OCI-LY7 (cell line): ENCODE measurements at places on chromosomes 3 and 15. TPM values are rescaled to one million over a fixed set of nuclear protein-coding genes. Genes with fewer than 3 reads are reported as not detected.

Gene TP63
- total RNA-seq = 0.74 and 1.1 TPM in 2 replicates

Gene IL17RC
- 0.23 TPM in 1 of 2 replicates, not detected in the other for total RNA-seq

Gene TM4SF1
- not detected in 2 replicates for total RNA-seq

Gene CSPG4
- total RNA-seq = not detected in 2 replicates

Gene ZBTB38
- total RNA-seq = 12.4 and 16.6 TPM in 2 replicates

Gene PATL2
- 8.6 and 8.8 TPM in 2 replicates for total RNA-seq

Gene FSD2
- total RNA-seq = 0.28 and 0.32 TPM in 2 replicates

Gene RPL4
- 4,316 and 4,489 TPM in 2 replicates for total RNA-seq

Gene PLSCR5
- not detected in 2 replicates for total RNA-seq

Gene GOLGA8H
- 0.21 and 0.44 TPM in 2 replicates for total RNA-seq

Gene AGBL1
- total RNA-seq = not detected in 2 replicates

Gene CD96
- not detected in 2 replicates for total RNA-seq

Gene NPAP1
- not detected in 2 replicates for total RNA-seq

Gene CIDEC
- not detected in 2 replicates for total RNA-seq

- DNase-seq = no peak
These were observed 269.9 kb upstream of the PDZRN3 start for GRCh38 chr3:73894474-73895213.

DNA sequence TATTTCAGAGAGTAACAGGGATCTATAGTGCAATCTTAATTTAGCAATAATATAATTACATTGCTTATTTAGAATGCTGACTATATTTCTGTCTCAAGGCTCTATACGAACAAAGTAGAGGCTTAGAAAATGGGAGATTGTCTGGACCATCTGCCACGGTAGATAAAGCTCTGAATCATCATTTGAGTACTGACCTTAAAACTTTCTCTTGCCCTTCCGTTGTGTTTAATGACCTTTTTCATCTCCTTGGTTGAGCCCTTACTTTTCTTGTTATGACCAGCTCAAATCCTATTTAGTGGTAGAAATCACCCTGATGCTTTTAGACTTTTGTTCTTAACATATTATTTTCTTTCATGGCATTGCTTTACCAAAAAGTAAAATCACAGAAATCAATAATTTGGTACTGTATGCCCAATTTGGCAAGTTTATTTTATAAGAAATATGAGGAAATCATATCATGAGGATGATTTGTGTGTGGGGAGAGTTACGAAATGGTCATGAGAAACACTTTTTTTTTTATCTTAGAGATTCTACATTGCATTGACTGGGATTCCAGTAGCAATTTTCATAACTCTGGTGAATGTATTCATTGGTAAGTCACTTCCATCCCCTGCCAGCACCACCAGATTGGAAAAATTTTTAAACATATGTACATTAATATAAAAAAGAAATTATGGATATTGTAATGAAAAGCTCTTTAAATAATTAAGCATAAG is 11.0 kb downstream of the NDUFB5 start:
- no peak for DNase-seq

DNA sequence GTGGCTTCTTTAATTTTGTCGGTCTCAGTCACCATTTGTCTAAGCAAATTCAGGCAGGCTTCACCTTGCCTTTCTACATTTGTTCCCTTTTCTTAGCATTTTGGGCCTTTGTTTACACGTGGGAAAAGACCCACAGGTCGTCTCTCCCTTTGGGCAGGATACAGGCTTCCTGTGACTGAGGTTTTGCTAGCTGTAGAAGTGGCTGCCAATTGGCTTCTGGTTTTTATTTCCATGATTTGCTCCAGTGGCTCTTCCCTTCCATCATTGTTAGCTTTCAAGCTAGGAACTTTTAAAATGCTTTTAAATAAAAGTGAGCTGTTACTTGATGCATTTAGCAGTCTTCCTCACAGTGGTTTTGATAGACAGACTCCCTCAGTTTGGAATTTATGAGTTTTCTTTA is 37.3 kb downstream of the MLH1 start:
- DNase-seq = no peak

- no peak for DNase-seq
These were observed 263.2 kb downstream of the NLGN1 start for GRCh38 chr3:173660645-173661299.

GRCh38 chr3:152192050-152192449 is 76.7 kb upstream of the MBNL1 start:
- no peak for DNase-seq

DNA sequence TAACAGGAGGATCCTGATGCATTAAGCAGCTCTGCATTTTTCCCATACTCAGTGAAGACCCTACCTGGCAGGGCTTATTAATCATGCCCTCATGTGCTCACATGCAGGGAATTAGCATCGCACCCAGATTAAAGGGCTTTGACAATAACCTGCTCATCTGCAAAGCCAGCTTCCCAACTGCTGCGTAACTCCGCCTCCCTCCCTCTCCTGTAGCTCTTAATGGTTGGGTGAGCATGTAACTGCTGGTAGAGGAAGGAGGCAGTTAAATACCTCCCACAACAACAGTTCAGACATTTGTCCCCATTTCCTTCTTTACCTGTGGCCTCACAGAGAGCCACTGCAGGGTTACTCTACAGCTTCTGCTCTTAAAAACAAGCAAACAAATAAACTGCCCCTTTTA is 203.6 kb upstream of the WNT5A start:
- peak; percentile 87 for DNase-seq

DNA sequence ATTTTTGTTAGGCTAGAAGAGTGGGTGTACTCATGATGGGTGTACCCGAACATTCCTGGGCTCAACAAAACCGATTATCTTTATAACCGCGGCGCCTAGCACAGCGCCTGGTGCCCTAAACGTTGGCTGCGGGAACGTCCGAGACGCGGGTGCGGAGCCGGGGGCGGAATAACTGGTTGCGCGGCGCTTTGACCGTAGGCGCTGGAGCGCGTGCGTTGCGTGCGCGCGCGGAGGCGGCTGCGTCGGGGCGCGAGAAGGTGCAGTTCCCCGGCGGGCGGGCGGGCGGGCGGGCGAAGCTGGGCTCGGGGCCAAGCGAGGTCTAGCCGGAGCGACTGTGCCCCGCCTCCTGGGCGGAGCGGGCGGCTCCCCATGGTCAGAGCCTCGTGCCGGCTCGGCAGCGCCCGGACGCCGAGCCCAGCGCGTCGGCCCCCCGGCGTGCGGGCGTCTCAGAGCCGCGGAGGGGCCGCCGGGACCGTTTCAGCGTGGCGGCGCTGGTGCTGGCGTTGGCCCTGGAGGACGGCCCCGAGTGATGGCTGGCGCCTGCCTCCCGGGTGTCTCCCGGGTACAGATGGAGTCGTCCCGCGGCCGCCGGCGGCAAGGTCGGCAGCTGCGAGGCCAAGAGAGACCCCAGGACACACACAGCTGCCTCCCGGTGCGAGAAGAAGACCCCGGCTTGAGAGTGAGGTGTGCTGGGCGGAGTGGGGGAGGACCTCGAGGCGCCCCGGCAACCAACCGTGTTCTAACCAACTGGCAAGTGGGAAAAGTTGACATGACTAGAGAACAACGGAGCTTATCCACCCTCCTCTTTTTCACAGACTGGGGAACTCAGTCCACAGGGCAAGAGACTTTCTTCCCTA is at the start of gene PLAAT1:
TSS of gene PLAAT1 (plus strand) at position 373 of the 857 bp plus-strand sequence. CDS start 14,429 bp downstream, outside the sequence.
- no peak for DNase-seq

DNA sequence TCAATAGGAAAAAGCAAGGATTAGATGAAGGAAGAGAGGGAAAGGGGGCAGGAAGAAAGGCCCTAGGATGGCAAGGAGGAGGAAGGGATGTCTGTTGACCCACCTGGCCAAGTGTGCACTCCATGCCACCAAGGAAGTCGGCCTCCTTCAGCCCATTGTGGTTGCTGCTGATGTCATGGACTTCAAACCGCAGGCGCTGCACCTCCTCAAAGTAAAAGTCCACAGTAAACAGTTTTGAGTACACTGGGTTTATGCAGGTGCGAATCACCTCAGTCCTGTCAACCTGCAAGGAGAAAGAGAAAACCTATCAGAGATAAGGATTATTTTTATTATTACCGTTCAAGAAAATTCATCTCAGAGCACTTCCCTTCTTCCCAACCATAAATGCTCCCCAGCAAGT is 220.6 kb upstream of the MRPL3 start:
- DNase-seq = no peak

- DNase-seq = peak; percentile 62
These were observed 15.0 kb downstream of the KAT2B start for GRCh38 chr3:20055020-20055775.

GRCh38 chr15:88992912-88993376 is 79.8 kb upstream of the MFGE8 start:
- DNase-seq = no peak

DNA sequence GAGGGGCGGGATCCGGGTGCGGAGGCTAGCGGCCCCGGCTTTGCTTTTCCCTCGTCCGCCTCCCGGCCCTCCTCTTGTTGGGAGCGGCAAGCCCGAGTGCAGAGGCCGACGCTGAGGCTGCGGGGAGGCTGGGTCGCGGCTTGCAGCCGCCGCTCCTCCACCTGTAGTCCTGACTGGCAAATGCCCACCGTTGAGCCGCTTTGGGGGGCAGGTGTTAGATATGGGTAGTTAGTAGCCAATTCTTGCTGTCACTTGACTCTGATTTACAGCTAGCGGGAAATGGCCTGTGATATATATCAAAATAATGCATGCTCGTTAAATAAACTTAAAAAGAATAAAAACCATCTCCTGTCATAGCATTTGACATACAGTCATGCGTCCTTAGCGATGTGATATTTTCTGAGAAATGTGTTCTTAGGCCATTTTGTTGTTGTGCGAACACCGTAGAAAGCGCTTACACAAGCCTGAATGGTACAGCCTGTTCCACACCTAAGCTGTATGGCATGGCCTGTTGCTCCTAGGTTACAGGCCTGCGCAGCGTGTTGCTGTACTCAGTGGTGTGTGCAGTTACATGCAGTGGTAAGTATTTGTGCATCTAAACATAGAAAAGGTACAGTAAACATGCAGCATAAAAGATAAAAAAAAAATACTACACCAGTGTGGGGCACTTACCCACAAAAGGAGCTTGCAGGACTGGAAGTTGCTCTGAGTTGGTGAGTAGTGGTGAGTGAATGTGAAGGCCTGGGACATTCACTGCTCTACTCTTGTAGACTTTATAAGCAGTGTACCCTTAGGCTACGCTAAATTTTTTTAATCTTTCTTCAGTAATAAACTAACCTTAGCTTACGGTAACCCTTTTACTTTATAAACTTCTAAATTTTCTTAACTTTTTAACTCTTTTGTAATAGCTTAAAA is 873 bp downstream of the CAPN7 start:
- peak; percentile 76 for DNase-seq

DNA sequence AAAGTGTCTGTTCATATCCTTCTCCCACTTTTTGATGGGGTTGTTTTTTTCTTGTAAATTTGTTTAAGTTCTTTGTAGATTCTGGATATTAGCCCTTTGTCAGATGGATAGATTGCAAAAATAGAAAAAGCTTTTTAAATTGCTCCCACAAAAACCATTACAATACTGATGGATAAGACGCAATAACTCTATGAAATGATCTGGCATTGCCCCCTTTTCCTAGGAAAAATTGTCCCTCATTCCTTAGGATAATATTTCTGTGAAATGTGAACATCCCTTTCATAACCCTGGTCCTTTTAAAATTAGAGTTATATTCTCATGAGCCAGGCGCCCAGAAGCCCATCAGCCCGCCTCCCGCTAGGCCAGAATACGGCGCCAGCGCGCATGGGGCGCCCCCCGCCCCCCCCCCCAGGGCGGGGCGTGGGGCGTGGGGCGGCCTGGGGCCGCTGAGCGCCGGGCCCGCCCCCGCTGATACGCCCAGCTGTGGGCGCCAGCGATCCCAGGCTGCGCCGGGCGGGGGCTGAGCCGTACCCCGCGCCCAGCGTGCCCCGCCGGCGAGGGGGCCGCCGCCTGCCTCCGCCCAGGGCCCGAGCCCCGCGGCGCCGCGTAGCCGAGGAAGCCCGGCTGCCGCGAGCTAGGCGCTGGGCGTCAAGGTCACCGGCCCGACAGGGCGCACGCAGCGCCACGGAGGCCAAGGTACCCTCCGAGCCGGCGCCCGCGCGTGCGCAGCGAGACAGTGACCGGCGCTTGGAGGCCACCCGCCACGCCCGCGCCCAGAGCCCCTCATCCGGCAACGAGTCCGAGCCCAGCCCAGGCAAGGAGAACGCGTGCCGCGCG is 11.1 kb upstream of the ROPN1B start:
- DNase-seq = no peak

DNA sequence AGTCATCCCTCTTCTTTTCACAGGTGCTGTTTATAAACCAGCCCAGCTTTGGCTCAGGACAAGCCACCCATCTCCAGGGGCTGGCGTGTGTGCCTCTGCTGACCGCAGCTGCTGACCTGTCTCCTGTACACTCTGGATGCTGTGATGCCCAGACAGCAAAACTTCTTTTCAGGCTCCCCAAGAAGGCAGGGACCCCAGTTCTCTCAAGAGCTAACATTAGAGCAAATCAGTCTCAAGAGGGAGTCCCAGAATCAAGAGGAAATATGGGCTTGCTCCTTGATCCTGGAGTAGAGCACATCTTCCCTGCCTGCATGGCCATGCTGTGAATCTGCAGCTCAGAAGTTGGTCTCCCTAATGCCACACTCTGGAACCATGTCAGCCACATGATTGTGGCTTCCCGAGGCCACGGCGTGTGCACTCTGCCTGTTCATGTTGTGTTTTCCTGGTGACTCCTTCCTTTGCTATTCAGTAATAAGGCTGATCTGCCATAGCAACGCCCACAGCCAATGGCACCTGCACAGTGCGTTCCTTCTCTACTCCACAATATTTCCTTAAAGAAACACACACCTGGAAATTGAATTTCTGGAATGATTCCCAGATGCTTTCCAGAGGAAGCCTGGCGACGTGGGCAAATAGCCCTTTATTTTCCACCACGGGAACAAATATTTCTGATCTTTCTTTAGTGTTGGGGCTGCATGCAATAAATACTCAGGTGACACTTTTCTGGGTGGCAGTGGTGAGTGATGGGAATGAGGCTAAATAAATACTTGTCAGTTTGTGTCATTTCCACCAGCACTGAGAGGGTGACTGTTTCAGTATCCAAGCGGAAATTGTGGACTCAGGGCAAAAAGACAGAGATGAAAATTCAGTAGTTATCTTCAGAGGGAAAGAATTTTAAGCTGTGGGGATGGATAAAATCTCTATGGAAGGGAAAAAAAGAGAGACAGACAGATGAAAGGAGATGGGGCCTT is 21.9 kb upstream of the THSD4 start:
- DNase-seq = no peak

DNA sequence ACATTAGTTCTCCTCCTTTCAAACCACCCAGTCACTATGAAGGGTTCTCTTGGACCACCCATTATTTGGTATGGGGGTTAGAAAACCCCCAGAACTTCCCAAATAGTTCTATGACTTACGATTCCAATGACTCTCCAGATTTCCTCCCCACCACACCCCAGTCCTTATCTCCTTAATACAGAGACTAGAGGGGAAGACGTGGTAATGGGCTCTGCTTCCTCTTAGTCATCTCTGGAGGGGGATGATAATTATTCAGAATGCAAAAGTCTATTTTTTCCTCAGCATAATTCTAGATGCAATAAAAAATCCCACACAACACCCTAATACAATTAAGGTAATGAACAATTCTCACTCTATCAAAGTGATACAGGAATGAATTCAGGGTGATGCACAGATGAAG is 48.9 kb upstream of the CFAP161 start:
- no peak for DNase-seq

GRCh38 chr15:77859491-77860060 is 217.9 kb downstream of the TBC1D2B start:
- no peak for DNase-seq

- DNase-seq = no peak
These were observed 75.1 kb downstream of the LDHAL6B start for GRCh38 chr15:59281699-59282098.

- DNase-seq = no peak
These were observed 45.3 kb upstream of the ATP2B2 start for GRCh38 chr3:10550705-10551104.

GRCh38 chr3:12307136-12307535 is 18.3 kb downstream of the PPARG start:
- DNase-seq = no peak

- no peak for DNase-seq
These were observed 122.8 kb downstream of the EEFSEC start for GRCh38 chr3:128276146-128276435.

- DNase-seq = no peak
These were observed 112.7 kb downstream of the SYNPR start for GRCh38 chr3:63390710-63391230.
